T-helper 17 cell (primary cell): ENCODE measurements at places on chromosomes 1 and 21. TPM values are rescaled to one million over a fixed set of nuclear protein-coding genes. Genes with fewer than 3 reads are reported as not detected.

GRCh38 chr1:201683397-201683796 is 144.5 kb downstream of the NAV1 start:
- no peak for DNase-seq

GRCh38 chr21:41625428-41625827 is 117.5 kb upstream of the TMPRSS2 start:
- no peak for DNase-seq

DNA sequence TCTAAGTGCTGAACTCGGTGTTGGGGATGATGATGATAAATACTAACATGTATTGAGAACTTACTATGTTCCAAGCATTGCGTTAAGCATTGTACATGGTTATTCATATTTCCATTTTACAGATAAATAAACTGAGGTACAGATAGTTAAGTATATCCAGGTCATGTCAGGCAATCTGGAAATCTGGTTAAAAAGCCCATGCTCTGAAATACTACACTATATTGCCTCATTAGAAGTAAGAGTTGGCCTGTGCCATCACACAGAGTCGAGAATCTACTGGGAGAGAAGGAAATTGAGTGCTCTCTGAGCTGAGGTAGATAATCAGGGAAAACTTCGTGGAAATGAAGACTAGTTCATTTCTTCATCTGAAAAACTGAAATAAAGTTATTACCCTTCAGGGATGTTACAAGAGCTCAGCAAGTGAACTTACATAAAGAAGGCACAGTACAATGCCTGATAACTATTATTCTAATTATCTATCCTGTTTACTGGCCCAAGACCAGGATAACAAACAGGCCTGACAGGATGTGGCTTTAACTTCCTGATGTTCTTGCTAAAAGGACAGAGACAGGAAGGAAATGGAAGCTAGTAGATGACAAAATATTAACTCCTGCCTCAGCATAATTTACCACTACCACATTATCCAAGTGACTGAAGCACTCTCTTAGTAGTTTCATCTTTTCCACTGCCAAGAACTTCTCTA is 85.6 kb downstream of the EPS15 start:
- DNase-seq = no peak

- no peak for DNase-seq
Measured at GRCh38 chr1:112676543-112676942, 2.1 kb downstream of the MOV10 start.

- no peak for DNase-seq
Measured at GRCh38 chr1:212692774-212693644, 6.6 kb downstream of the BATF3 start.

SPRR1B gene
- total RNA-seq = not detected
